ENCODE measurements at places on chromosomes 11 and 22.

GRCh38 chr11:56271092-56271491 lies 2.9 kb upstream of the OR5T1 start:
- no peak for DNase-seq

DNA sequence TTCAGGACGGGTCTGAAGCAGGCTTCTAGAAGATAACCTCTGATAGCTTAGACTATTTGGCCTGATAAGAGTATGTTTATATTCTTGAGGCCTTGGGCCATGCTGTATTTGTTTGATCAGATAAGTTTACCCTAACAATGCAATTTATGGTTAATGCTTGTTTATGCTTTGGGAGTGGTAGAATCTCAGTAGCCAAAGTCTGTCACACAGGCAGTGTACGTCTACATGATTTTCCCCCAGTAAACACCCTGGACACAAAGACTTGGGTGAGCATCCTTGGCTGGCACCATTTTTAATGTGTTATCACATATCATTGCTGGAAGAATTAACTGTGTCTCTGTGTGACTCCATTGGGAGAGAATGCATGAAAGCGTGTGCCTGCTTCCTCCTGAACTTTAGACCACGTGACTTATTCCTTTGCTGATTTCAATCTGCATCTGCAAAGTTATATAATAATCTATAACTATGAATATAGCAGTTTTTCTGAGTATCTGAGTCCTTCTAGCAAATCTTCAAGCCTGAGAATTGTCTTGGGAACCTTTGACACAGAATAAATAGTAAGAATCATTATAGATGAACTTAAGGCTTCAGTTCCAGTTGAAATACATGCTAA lies 172.4 kb downstream of the CASP12 start:
- no peak for DNase-seq

- no peak for DNase-seq
These were observed 30.6 kb downstream of the FAM118A start for GRCh38 chr22:45340323-45340722.

- no peak for DNase-seq
These were observed 553 bp upstream of the USP47 start for GRCh38 chr11:11841116-11841722.

DNA sequence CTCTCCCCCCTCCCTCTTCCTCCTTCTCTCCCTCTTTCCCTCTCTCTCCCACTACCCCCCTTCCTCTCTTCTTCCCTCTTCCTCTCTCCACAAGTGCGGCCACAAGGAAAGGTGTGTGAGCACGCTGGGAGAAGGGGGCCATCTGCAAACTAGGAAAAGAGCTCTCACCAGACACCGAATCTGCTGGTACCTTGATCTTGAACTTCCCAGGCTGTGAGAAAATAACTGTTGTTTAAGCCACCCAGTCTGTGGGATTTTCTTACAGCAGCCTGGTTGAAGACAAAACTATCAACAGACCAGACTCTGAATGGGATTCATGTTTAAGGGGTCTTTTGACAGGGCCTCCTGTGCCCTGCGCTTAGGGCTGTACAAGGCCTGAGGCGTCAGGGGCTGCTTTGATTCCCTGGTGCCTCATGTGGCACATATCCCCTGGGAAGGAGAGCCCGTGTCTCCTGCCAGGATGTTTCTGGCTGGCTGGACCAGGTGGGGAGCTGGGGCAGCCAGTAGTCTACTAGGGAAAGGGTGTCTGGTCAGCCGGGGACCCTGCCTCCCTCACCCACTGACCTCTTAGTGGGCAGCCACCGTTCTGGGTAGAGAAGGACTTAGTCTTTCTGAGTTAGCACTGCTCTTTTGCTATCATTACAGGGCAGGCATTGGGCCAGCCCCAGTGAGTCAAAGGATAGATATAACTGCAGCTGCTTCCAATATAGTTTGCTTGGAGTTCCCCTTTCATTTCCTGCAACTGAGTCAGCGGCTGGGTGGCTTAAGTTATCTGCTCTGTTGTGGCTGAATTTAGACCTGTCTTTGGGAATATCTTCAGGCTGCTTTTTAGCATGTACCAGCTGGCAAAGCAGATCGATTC lies 6.2 kb downstream of the PANX1 start:
- DNase-seq, result peak; percentile 83

DNA sequence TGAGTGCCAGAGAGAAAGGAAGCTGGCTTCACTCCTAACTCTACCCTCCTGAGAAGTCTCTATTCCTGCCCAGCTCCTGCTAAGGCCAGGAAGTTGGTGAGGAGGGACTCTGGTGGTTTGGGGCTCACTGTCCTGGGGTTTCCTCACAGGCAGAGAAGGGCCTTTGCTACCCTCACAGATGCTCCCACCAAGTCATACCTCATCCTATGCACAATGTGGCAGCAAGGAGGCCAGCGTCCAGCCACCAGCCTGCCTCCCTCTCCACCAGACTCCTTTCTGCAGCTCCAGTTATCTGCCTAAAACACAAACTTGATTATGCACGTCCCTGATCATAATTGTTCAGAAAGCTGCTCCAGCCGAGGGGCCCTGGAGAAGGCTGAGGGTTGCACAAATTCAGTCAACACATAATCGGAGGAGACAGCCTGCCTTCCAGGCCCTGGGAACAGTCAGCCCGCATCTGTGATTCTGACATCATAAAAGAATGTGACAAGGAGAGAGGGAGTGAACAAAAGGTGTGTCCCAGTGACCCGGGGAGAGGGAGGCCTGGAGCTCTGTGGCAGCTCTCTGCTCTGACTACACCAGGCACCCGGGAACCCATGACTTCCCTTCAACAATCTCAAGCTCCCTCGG lies 28.8 kb downstream of the DKK3 start:
- DNase-seq, result no peak

GRCh38 chr11:27921472-27921871 lies 186.5 kb downstream of the KIF18A start:
- no peak for DNase-seq

DNA sequence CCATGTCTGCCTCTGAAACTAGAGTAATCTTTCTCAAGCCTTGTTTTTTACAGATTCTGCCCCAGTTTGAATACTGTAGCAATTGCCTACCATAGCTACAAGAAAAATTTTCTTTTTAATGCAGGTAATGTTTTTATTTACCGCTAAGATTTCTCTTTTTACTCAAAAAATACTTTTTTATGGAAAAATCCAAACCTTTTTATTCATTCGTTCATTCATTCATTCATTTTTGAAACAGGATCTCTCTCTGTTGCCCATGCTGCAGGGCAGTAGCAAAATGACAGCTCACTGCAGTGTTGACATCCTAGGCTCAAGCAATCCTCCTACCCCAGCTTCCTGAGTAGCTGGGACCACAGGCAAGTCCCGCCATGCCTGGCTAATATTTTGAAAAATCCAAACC lies 2.7 kb upstream of the CPT1A start:
- no peak for DNase-seq

DNA sequence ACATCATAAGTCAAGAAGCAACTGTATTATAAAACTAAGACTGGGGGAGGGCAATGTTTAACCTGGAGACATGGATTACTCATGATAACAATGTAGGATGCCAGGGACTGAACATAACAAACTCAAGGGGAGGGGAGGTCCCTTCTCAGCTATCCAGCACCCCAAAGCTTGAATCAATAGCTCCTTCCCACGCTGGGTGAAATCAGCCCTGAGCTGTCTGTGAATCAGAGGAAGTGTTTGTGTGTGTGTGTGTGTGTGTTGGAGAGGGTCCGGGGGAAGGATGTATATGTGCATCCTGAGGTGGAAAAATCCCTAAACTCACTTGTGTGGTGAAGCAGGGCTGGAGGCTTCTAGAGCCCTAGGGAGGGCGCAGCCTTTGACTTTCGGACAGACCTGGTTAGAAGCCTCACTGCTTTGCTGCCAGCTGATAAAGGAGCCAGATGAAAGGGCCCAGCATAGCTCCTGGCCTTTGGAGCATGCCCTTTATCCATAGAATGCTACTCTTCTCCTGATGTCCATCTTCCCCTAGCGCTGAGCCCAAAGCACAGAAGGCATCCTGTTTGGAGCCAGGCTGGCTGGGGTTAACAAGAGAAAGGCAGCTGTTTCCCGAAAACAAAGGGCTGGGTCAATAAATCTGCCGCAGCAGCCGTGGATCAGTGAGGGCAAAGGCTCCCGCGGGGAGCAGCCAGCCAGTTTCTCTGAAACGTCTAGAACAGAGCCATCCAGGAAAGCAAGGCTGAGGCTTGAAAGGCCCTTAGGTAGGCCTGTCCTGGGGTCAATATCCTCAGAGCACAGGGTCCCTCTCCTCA lies 35.8 kb downstream of the TNKS1BP1 start:
- no peak for DNase-seq

DNA sequence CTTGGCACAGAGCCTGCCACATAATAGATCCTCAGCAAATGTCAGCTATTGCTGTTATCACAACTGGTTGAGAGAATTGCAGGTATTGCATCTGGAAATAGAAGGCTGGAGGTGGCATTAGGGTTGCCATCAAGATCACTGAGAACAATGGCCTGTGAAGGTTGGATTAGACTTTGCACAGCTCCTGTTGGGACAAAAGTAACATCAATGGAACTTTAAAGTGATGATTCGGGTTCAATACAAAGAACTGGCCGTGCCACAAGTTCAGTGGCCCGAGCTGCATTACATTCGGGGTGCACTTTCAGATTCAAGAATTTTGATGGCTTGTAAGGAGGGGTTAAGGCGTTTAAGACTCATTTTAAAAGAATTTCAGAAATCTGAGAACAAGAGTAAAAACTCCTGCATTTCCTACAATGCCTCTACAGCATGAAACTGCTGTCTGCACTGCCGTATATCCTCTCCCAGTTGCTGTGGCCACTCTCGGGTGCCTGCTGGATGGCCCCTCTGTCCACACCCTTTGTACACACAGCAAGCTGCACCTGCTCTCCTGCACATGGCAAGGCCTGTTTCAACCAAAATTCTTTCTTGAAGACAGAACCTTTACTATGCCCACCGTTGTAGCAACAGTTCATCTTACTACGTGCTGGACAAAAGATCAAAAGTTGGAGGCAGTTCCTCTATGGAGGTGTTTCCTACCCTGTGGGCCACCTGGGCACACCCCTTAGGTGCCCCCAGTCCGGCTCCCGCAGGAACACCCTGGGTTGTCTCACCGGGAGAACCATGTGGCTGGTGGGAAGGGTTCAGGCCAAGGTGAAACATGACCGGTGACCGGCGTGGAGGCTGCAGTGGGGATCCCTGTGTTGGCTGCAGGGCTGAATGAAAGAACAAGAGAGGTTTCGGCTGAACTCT lies 17.5 kb upstream of the SHANK2 start:
- DNase-seq, result no peak

DNA sequence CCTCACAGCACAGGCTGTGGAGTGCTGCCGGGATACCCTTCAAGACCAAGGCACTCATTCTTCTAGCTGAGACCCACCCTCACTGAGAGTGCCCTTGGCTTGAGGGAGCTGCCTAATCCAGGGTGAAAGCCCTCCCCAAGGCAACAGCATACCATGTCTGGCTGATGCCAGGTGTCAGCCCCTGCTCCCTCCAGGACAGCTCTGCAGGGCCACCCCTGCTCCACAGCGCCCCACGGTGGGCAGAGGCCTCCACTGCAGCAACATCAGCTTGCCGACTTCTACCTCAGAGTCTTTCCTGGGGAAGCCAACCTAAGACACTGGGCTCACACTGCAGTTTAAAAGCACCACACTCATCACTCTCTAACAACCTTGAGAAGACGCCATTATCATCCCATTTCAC lies 29.0 kb downstream of the TTLL1 start:
- DNase-seq, result no peak

DNA sequence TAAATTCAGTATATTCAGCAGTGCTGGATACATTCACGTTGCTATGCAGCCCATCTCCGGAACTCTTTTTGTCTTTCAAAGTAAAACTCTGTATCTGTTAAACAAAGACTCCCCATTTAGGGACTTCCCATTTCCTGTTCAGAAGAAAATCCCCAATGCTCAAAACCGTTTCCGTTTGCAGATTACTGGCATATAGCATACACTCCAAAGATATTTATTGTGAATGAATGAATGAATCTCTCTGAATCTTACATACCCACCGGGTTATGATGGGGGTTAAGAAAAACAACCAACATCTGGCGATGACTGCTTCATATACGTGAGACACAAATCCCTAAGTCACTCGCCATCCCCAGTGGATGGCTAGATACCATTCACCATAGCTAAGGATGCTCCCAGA lies 1.6 kb downstream of the THY1 start:
- no peak for DNase-seq

DNA sequence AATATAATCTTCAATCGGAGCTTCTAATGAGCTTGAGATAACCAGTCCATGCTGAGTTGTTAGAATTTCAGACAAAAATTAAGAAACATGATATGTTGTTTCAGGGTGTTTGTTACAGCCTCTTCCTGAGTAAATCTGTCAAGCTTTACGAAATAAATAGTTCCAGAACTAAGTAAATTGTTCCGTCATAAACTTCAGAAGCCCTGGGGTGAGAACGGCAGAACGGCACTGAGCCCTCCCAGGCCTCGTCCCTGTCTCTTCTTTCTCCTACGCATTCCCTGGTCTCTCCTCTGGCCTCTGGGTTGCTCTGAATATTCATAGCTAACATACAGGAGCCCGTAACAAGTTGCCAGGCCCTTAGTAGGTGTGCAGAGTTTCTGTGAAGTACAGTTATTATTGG lies 390.8 kb upstream of the NARS2 start:
- no peak for DNase-seq

GRCh38 chr11:67295846-67296245 lies 6.7 kb downstream of the ANKRD13D start:
- DNase-seq, result no peak

DNA sequence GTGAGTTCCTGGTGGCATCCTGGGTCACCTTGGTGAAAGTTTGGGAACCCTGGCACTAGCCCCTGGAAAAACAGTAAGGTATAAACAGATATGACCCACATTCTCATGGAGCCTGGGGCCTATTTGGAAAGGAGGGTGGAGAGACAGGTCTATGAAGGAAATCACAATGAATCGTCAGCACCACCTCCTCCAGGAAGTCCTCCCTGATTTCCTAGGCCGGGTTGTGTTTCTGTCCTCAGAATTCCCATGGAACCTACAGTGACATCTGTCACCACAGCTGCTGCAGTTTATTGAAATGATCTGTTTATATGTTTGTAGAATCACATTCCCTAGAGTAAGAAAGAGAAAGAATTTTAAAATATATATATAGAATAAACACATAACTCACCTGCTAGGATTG lies 71.8 kb upstream of the ASPHD2 start:
- DNase-seq, result no peak

DNA sequence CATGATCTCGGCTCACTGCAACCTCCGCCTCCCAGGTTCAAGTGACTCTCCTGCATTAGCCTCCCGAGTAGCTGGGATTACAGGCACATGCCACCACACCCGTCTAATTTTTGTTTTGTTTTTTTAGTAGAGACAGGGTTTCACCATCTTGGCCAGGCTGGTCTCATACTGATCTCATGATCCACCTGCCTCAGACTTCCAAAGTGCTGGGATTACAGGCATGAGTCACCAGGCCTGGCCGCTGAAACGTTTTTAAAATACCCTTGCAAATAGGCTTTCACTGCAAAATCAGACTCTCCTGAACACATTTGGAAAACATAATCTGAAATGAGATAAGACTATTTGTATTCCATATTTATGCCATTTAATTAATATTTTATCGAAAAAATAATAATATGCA lies 826.1 kb upstream of the CNTN5 start:
- DNase-seq, result no peak

- DNase-seq, result no peak
These were observed 34.3 kb downstream of the PRR5L start for GRCh38 chr11:36330411-36330810.

Data from Right ventricle myocardium inferior (tissue), 1 donor.